ENCODE measurements at places on chromosomes 11 and 22.

GRCh38 chr11:106853850-106854401, 164.3 kb downstream of the GUCY1A2 start:
- no peak for DNase-seq

GRCh38 chr11:119518746-119519730, 96.1 kb upstream of the THY1 start:
- DNase-seq, result no peak

- DNase-seq, result no peak
Observed at GRCh38 chr11:1425439-1425838, 35.7 kb downstream of the BRSK2 start.

DNA sequence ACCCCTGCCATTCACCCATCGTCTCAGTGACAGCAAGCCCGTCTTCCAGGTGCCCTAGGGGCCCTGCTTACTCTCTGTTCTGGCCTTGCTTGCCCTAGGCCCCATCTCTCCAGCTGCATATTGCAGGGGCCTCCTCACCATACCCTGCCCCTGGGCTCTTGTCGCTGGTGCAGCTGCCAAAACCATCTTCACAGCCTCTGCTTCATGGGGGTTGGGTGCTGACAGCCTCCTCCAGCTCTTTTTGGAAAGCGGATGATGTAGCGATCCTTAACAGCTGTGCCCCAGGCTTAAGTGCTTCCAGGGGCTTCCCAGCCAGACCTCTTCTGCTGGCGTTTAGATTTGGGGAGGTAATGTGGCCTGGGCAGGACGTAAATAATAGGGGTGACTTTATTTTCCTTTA, 61.2 kb upstream of the SUSD2 start:
- DNase-seq, result no peak

DNA sequence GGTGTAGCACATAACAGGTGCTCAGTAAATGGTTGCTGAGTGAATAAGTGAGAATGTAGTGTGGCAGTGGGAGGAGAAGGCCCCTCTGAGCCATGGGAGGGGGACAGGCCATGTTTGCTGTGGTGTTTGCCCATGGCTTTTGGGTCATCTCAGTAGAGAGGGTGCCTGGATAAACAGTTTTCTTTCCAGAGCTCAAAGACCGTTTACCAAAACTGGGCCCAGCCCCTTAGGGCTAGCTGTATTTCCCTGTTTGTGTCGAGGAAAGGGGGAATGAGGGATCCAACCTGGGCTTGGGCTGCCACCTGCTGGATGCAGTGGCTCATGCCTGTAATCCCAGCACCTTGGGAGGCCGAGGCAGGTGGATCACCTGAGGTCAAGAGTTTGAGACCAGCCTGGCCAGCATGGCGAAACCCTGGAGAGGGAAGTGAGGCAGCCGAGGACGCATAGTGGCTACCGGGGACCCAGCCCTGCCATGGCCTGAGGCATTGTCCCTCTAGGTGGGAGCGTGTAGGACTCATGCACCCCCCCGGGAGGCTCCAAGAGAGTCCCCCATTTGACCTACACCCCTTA, 8.7 kb upstream of the LTO1 start:
- no peak for DNase-seq
